ENCODE measurements at places on chromosomes 1 and 21. TPM values are rescaled to one million over a fixed set of nuclear protein-coding genes. Genes with fewer than 3 reads are reported as not detected.

The LY9 gene
- total RNA-seq: 0.10 TPM

The MCOLN3 gene
- total RNA-seq: 14.2 TPM

The PUSL1 gene
- 46.9 TPM for total RNA-seq

The BEND5 gene
- not detected for total RNA-seq

The MATN1 gene
- 0.59 TPM for total RNA-seq

The CCDC30 gene
- 1.3 TPM for total RNA-seq

The TMEM269 gene
- total RNA-seq: 0.13 TPM

The TSSK3 gene
- 3.6 TPM for total RNA-seq

The ZNF670 gene
- 6.4 TPM for total RNA-seq

The KRTAP19-1 gene
- not detected for total RNA-seq

The FYB2 gene
- 0.49 TPM for total RNA-seq

The LCE6A gene
- total RNA-seq: not detected

Data from Panc1 (cell line).